ENCODE measurements at places on chromosomes 7 and 10. TPM values are rescaled to one million over a fixed set of nuclear protein-coding genes. Genes with fewer than 3 reads are reported as not detected.

Gene CPVL
- polyA plus RNA-seq, result not detected

DNA sequence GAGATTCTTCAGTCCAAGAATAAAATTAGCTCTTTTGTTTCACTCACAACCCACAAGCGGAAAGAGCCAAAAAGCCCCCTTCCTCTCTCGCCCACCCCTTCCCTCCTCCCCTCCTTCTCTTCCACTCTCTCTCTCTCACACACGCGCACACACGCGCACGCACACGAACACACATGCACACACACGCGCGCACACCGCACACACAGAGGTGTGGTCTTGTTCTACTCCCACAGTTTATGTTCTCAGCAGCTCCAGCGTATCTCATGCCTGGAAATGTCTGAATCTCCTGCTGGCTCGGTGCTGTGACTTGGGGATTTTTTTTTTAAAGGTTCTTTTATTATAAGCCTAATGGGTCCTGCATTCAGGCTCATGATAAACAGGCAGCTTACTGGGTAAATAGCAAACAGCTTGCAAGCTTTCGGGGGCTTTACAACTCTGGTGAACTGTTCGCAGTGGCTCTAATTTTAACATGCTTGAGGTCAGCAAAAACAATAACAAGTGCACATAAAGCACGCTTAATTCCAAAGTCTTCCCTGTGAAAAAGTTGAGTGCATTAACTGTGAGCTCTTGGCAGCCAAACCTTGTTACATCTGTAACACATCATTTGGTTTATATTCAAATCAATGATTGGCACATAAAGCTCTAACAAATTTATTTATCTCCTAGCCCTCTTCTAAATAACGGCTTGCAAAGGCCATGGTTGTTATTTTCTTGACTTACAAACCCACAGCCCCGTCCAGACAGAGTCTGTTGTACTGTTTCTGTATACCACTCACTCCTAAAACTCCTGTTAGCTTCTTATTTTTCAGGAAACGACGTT is 424.1 kb upstream of the MGMT start:
- no peak for DNase-seq

GRCh38 chr7:2435146-2435545 is 31.7 kb downstream of the CHST12 start:
- no peak for DNase-seq

GRCh38 chr10:119845656-119846055 is 27.0 kb downstream of the MCMBP start:
- no peak for DNase-seq

- DNase-seq, result no peak
These were observed 97.1 kb downstream of the CREB5 start for GRCh38 chr7:28509251-28510025.

Measured in AG04450 (cell line).